CD4-positive, alpha-beta T cell treated with Interleukin-17A for 4 hours (primary cell): ENCODE measurements at places on chromosomes 7 and 10.

DNA sequence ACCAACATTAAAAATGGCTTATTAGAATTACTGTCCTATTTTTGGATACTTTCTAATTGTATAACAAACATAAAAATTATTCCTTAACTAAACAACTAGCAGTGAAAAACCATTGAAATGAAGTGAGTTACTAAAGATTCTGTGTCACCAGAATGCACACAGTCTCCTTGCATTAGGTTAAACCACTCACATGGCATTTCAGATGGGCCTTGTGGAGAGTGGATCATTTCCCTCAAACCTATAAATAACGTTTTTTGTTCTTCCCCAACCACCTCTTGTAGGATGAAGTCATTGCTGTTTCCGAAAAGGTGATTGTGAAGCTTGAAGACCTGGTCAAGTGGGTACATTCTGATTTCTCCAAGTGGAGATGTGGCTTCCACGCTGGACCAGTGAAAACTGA lies 38.4 kb downstream of the ARID5B start:
- DNase-seq, result no peak

- no peak for DNase-seq
Measured at GRCh38 chr7:113705439-113705838, 213.4 kb downstream of the PPP1R3A start.

GRCh38 chr7:157651366-157652160 lies 314.8 kb downstream of the DNAJB6 start:
- no peak for DNase-seq

- DNase-seq, result no peak
Measured at GRCh38 chr7:136023134-136023869, 46.1 kb upstream of the MTPN start.

GRCh38 chr7:54111814-54112511 lies 430.2 kb upstream of the VSTM2A start:
- no peak for DNase-seq

DNA sequence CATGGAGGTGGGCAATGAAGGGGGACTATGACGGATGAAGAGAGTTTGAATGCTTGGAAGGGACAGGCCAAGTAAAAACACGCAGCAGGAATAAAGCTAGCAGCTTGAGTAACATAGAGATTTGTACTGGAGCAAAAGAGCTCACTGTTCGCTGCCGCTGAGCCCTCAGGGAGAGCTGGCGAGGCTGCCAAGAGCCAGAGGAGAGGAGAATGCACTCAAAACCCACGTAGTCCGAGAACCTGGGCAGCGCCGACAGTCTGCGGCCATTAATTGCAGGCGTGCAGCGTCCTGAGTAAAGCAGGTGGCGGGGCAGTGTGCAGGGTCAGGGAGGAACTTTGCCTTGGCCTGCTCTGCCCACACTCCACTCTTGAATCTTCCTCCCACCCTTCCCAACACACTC lies 68.2 kb downstream of the SLC37A3 start:
- DNase-seq, result no peak

- DNase-seq, result no peak
Measured at GRCh38 chr7:96674565-96674964, 35.1 kb downstream of the SEM1 start.

DNA sequence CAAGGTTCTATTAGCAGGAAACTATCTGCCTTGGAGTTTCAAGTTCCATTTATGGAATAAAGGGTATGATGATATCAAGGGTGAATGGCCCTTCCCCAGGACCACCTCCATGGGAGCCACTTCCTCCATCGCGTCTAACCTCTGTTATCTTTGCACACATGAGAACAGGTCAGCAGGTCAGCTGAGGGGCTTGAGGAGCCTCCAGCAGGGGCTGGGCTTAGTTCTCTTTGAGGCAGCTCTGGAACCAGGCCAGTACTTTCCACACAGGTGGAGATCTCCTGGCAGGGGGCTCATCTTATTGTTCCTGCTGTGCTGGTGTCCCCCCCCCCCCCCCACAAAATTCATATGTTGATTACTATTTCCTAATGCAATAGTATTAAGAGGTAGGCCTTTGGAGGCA lies 472.2 kb upstream of the ZMIZ1 start:
- no peak for DNase-seq

- DNase-seq, result no peak
Measured at GRCh38 chr7:457814-458510, 61.7 kb downstream of the PDGFA start.

GRCh38 chr7:52168085-52168484 lies 851.5 kb upstream of the COBL start:
- no peak for DNase-seq

DNA sequence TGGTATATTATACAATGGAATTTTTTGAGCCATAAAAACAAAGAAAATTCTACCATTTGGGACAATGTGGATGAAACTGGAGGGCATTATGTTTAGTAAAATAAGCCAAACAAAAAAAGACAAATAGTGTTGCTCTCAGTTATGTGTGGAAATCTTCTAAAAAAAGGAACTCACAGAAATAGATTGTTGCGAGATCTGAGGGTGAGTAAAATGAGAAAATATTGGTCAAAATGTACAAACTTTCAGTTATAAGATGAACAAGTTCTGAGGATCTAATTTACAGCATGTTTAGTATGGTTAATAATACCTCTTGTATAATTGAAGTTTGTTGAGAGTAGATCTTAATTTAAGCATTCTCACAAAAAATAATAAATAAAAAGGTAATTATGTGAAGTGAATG lies 291.2 kb downstream of the KIF20B start:
- DNase-seq, result no peak

GRCh38 chr7:131431756-131432155 lies 104.1 kb downstream of the MKLN1 start:
- no peak for DNase-seq

DNA sequence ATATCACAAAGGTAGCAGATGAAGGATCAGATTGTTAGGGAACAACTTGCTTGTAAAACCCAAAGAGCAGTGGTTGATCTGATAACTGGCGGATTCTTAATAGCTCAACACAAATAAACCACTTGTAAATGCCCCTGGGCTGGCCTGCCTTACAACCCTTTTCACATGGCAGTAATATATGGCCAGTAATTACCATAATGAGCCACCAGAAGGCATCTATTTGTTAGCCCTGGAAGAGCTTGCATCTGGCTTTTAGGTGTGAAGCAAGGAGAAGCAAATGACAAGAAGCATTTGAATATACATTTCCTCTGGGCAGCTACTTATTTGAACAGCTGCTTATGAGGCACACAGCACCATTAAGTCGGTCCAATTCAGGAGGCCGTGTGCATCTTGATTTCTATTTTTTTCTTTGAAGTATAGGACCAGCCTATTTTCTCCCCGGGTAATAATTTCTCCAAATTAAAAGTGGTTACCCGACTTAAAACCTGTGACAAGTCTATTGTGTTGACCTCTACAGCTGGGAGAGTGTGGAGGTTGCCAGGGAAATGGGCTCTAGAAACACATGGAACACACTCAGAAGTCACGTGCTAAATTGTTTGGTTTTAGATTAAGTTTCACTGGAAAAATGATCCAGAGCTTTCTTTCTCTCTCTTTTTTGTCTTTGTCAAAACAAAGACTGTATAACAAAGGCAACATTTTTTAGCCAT lies 113.4 kb downstream of the SEM1 start:
- no peak for DNase-seq

GRCh38 chr7:51700593-51701215 lies 384.1 kb upstream of the COBL start:
- DNase-seq, result no peak

GRCh38 chr7:48042216-48042615 lies 6.9 kb downstream of the C7orf57 start:
- no peak for DNase-seq

- no peak for DNase-seq
Measured at GRCh38 chr7:112510743-112511110, 29.9 kb downstream of the LSMEM1 start.

DNA sequence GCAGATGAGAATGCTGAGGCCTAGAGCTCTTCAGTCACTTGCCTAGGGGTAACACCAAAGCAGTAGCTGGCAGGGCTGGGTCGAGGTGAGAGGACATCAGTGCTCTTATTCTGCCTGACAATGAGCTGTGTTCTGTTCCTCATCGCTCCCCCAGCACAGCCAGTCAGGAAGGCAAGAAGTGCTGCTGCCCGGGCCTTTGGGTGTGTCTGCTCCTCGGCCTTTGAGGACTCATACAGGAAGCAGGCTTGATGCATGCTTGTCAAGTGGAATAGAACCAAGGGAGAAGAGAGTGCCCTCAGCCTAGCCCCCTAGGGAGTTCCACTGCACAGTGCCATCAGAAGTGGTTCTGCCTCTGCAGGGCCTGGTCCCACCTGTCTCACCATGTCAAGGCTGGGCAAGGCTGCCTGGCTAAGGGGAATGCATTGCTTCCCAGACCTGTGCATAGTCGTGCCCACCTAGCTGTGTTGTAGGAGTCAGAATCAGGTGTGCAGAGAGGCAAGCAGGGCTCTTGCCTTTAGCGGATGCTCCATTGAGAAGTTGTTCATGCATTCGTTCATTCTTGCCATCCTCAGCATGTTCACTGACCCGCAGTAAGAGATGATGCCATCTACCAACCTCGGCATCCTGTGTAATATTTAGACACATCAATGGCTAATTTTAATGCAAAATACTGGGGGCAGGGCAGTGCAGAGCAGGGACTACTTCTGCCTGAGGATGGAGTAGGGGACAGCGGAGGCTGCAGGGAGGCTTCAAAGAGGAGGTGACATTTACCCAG lies 156.6 kb downstream of the RPS24 start:
- DNase-seq, result no peak

GRCh38 chr7:112997831-112998230 lies 88.8 kb downstream of the GPR85 start:
- no peak for DNase-seq

DNA sequence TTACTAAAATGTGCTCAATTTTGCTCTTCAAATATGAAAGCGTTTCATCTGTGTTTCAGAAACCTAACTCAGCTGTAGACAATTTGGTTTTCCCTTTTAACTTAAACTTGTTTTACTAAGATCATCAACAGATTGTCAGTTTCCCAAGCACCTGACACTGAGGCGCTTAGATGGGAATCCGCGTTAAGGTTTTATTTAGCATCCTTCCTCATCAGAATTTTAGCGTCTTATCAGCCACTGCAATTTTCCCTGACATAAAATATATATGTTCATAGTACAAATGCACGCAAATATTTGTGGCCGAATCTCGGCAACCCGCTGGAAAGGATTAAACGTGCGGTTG lies 1.2 kb downstream of the SGCE start:
- no peak for DNase-seq

DNA sequence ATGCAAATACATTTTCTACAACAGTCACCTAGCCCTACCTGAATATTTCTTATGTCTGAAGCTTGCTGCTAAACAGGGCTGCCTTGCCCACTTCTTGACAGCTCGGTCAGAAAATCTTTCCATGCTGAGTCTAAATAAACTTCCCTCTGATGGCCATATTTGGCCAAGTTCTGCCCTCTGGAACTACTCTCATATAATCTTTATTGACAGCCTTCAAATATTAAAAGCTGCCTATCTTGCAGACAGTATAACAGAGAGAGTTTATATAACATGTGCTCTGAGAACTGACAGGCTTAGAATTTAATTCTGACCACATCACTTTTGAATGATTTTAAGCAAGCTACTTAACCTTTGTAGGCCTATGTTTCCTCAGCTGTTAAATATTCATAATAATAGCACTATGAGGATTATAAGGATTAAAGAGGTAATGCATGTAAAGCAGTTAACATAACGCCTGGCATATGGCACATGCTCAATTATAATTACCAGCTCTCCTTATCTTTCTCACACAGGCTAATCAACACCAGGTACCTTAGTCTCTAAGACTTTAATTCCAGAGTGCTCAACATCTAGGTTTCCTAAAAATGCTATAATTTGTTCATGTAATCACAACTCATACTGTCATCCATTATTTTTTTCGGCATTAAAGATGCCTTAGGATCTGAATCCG lies 334.1 kb downstream of the HPSE2 start:
- DNase-seq, result no peak

- no peak for DNase-seq
Measured at GRCh38 chr10:132064771-132065437, 842 bp upstream of the JAKMIP3 start.
